ENCODE measurements at places on chromosomes 16 and 17.

DNA sequence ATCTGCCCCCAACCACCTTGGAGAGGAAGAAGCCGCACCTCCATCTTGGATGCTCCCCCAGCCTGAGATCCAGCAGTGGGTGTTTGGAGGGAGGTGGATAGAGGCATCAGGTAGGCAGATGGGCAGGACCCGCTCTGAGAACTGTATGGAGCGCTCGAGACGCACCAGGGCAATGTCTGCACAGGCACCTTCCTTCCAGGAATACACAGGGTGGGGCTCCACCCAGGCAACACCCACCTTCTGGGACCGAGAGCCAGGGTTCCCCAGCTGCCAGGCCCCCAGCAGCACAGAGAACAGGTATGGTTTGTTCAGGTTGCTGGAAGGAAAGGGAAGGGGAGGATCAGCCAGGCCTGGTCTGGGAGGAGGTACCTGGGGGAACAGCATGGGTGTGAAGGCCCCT, 2.4 kb downstream of the PRSS22 start:
- no peak for DNase-seq

DNA sequence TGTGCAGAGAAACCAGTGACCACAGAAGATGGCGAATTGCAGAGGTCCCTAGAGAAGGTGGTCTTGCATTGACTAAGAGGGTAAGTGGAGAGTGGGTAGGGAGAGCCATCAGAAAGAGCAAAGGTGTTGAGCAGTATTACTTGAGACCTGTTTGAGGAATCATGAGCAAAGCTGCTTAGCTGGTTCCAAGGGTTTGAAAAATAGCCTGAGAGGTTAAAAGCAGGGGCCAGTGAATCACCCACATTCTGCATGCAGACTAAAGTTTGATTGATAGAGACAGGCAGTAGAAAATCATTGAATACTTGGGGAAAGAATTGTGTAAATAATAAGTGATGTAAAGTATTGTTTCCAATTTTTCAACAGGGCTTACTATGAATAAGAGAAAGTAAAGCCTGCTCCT, 34.0 kb upstream of the KCNJ16 start:
- DNase-seq = no peak

DNA sequence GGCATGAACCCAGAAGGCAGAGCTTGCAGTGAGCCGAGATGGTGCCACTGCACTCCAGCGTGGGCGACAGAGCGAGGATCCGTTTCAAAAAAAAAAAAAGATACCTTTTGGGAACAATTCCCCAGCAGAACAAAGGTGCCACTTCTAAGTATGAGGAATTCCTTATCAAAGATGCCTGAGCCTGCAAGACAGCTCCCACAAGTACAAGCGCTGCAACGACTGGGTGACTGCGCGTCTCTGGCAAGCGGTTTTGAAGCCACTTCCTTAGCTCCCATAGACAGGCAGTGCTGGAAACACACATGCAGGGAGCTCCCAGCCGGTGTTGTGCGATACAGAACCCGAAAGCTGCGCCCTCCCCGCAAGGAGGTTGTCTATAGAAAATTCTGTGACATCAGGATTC, 60.5 kb downstream of the ADCY9 start:
- no peak for DNase-seq

GRCh38 chr17:61475726-61476125, 23.5 kb downstream of the TBX4 start:
- no peak for DNase-seq

DNA sequence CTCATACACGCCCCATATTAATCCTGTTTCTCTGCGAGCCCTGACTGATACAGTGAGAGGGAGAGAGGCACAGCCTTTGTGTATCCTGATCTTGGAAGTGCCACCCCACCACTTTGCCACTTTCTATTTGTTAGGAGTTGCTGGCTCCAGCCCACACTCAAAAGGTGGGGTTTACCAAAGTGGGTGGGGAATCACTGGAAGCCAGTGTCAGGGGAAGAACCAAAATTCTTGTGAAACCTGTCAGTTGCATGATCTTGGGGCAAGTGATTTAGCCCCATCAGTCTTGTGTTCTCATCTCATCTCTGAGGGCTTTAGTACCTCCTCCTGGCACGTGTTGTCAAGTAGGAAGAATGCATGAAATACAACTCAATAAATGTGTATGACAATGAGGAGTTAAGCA, 119.5 kb downstream of the SOX9 start:
- no peak for DNase-seq

- DNase-seq = no peak
Measured at GRCh38 chr16:28062847-28063521, 530 bp downstream of the GSG1L start.
